Spinal cord (tissue), 10 donors: ENCODE measurements at places on chromosomes 7 and 10. TPM values are rescaled to one million over a fixed set of nuclear protein-coding genes. Genes with fewer than 3 reads are reported as not detected.

Gene FAM241B
- 9.8 TPM for total RNA-seq

DNA sequence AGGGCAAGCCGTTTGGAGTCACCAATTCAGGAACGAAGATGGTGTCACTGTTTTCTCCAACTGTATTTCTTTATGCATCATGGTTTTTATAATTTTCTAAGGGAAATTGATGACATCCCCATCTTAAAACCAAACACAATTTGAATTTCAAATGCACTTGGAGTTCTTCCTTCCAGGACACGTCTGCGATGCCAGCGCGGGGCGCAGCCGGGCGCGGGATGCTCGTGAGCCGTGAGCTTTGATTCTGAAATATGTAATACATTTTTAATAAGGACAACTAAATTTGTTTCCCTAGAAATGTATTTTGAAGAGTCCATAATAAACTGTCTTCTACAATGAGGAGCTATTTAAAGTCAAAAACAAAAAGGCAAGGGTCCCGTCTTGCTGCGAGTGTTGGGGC lies 492.1 kb downstream of the DNAJB6 start:
- no peak for DNase-seq

DNA sequence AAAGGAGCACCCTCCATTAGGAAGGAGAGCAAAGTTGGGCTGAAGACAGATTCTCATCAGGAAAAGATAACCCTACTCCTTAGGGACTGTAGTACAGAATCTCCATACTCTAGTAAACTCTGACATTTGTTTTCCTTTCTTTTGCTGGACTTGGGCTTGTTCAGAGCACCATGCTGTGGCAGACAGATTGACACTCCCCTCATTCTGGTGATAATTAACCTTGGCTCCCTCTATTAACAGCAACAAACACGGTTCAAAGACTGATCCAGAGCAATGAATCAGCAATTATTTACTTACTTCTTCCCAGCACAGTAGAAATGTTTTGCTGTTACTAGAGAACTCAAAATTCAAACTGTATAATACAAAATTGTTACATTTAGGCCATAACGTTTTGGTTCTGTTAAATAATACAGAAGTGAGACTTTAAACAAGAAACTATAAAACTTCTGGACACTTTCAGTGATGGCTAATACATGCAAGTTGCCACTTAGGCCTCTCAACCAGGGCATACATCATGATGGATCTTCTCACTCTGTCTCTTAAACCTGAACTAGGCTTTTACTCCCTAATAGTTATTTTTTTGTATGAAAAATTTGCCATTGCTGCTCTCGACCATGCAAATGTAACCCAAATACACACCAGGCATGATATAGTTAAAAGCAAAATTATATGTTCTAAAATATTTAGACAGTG lies 639.0 kb downstream of the IPMK start:
- no peak for DNase-seq

GRCh38 chr7:81211934-81212320 lies 293.1 kb upstream of the SEMA3C start:
- DNase-seq = no peak

Gene ECD
- total RNA-seq = 28.9 TPM

DNA sequence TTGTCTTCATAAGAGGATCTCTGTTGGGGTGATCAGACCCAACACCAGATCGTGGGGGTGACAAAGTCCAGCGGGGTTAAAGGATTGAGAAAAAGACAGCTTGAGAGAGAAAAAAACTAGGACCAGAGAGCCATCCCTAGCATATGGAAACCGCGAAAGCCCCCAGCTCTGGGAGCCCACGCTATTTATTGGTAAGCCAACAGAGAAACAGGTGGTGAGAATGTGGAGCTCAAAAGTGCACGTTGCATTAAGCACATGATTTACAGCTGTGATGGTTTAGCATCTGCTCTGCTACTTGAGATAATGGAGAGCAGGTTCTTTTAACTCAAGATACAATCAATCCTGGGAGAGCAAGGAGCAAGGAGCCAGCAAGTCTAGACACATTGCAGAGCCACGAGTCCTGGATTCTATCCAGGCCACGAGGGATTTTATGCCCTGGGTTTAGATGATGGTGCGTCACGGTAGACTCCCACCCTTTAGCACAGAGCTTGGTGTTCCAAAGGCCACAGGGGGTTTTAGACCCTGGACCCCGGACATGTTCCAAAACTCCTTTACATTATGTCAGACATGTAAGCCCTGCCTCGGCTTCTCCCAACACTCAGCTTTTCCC lies 755.2 kb upstream of the SORCS1 start:
- no peak for DNase-seq

Gene ITGB8
- total RNA-seq = 193 TPM

GRCh38 chr10:51364674-51365073 lies 290.4 kb downstream of the PRKG1 start:
- DNase-seq = no peak

- DNase-seq = no peak
Observed at GRCh38 chr7:221978-222715, 29.8 kb downstream of the FAM20C start.

Gene UFSP1
- total RNA-seq = 4.2 TPM

DNA sequence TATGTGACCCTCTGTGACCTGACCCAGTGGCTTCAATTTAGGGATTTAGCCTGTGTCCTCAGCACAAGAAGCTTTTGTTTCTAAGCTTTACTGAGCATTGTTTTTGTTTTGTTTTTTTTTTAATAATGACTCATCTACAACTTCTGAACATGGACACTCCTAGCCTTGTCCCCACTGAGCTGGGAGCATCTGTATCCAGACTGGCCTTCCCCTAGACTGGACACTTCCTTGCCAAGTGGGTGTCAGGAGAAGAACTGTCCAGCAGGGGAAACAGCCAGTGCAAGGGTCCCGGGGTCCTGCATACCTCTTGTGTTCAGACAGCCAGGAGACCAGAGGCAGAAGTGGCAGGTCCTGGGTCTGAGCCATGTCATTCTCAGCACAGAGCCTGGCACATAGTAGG lies 108.6 kb downstream of the TMEM130 start:
- DNase-seq = no peak

- DNase-seq = no peak
Observed at GRCh38 chr7:4791738-4792536, 16.5 kb downstream of the AP5Z1 start.

- no peak for DNase-seq
Observed at GRCh38 chr7:112060625-112061024, 145.6 kb downstream of the DOCK4 start.

DNA sequence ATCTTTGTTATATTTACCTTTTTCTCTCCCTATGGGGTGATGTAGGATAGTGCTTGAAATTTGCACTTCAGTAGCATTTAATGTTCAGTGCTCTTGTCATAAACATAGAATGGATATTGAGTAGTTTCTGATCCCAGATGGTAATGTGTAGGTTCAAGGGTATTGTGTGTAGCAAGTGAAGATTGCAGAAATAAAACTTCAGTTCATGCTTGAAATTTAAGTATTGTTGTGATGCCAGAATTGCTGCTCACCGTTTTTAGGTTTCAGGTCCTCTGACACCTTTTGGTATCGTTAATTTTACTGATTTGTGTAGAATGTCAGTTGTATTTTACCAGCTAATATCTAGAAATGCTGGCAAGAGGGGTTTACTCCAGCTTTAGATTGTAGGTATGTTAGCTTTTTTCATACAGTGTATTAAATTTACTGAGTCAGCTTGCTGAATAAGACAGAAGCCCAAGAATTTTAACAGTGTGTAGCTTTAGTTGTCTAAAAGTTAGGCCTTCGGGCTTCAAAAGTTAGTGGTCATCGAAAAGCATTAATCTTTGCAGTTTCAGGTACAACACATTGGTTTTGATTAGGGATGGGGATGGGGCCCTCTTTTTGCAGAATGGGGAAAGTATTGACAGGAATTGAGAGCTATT lies 1.9 kb downstream of the PTEN start:
- no peak for DNase-seq

- no peak for DNase-seq
Observed at GRCh38 chr7:152054367-152055230, 29.1 kb downstream of the GALNT11 start.

DNA sequence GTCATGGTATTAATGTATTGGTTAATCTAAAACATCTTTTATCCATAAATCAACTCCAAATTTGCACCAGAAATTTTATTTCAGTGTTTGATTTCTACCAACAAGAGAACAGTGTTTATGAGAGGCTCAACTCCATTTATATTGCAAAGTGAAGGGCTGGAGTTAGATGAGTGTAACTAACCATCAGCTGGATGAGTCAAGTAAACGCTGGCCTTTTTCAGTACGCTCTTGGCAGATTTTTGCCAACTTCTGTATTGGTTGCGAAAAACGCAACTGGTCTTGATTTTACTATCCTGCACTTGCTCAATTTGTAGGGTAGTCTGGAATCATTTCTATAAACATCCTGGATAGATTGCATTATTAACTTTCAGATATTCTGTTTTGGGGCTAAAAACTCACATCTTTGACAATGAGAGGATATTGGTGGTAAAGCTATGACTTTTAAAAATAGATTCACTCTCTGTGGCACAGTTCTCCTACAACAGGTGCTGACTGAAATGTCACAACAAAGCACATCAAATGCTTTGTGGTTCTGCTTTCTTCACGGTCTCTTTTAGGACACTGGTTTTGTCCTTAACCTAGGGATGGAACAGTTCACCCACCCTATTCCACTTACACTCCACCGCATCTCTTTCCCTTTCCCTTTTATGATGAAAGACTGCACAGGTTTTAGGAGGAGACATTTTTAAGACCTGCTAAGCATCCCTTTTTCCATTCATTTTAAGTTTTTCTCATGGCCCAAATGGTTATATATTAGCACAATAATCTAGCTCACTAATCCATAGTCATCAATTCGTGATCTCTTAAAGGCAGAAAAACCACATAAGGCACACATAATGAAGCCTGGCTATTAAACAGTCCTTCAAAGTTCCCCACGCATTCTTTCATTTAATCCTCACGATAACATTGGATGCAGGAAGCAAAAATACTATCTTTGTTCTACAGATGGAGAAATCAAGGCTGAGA lies 12.8 kb downstream of the CACNA2D1 start:
- no peak for DNase-seq

Gene KLLN
- total RNA-seq = 0.83 TPM

DNA sequence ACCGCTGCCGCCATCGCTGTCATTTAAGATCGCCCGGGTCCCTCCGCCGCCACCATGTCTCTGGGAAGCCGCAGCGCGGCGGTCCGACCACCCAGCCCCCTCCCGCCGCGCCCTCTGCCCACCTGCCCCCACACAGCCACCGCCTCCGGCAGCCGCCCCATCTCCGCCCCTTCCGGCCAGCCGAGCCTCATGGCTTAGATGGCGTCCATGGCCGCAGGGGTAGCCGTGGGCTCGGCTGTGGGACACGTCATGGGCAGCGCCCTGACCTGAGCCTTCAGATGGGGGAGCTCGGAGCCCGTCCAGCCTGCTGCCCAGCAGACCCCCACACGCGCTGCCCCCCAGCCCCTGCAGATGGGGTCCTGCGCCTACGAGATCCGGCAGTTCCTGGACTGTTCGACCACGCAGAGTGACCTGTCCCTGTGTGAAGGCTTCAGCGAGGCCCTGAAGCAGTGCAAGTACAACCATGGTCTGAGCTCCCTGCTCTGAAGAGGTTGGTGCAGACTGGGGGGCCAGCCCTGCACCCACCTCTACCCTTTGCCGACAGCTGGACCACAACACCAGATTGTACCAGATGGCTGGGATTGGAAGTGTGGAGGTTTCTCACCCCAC lies 38.0 kb upstream of the TARP start:
- peak; percentile 76 for DNase-seq

- DNase-seq = no peak
Observed at GRCh38 chr10:126099366-126099765, 203.0 kb downstream of the FANK1 start.

DNA sequence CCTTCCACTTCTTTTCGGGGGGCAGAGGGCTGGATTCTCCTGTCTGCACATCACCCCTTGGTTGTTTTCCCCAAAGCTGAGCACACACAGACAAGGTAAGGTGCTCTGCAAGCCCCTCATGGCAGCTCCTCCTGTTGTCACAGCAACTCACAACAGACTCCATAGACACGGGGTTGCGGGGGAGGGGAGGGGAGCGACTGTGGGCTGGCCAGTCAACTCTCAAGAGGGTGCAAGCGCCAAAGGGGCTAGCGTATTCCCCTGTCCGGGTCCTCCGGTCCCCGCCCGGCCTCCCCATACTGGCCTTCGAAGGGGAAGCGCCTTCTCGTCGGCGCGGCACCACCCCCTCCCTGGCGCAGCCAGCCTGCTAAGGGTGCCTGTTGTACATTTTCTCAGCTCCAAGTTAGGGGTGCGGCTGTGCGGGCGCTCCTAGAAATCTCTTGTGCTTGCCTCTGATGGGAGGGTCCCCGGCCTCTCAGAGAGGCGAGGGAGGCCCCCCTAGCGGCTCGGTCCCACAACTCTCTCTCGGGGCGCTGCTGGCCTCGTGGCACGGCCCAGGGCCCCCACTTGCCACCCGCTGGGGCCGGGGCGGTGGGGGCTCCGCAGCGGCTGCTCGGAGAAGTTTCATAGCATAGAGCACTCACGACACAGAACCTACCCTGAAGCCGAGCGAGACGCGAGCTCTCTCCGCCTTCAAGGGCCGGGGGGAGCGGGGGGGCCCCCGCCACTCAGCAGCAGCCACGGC lies 498 bp downstream of the RHOBTB1 start:
- DNase-seq = peak; percentile 77

Gene FAM131B
- 26.7 TPM for total RNA-seq

- DNase-seq = no peak
Observed at GRCh38 chr7:44309271-44310091, 15.9 kb downstream of the CAMK2B start.

Gene SKIDA1
- 4.7 TPM for total RNA-seq

Gene ATP6V0A4
- total RNA-seq = 1.3 TPM

DNA sequence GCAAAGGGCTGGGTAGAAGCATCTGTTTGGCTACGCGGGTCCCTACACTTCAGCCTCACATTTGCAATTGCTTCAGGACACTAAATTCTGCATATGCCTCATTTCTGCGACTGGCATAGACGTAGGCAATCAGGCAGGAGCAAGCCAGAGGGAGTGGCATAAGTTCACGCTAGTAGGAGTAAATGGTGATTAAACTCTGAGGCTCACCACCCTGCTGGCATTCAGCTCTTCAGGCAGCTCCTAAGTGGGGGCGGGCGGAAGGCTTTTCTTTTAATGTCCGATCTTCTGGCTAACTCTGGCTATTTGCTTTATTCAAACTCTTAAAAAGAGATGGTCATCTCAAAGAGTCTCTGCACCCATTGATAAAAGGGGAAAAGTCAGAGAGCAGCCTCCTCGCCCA lies 45.3 kb downstream of the RGS10 start:
- DNase-seq = no peak

DNA sequence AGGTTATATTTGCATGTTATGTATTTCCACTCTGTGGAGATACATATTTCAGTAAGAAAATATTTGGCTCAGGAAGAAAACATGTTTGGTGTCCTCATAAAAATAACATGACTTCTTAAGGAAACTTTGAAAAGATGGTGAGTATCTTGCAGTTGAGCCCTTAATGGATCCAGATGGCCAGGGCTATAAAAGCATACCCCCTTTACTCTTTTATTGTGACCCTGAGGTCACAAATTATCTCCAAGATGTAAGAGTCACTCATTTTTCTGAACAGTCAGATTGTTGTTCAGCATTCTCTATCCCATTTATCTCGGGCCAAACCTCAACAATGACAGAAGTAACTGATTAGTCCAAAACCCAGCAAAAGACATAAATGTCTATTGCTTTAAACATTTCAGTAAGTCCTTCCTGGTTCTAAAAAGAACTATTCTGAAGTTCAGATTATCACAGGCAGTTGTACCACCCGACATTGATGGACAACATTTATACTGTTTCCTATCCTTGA lies 539.4 kb downstream of the PARD3 start:
- DNase-seq = no peak

Gene AZGP1
- total RNA-seq = 6.3 TPM
